Esophagus muscularis mucosa (tissue), 4 donors: ENCODE measurements at places on chromosomes 4 and X.

GRCh38 chr4:53614591-53614990 lies 23.3 kb upstream of the LNX1 start:
- no peak for DNase-seq

GRCh38 chrX:113959912-113960626 lies 623.8 kb upstream of the HTR2C start:
- DNase-seq = no peak

GRCh38 chr4:80431203-80431965 lies 95.9 kb downstream of the CFAP299 start:
- no peak for DNase-seq

DNA sequence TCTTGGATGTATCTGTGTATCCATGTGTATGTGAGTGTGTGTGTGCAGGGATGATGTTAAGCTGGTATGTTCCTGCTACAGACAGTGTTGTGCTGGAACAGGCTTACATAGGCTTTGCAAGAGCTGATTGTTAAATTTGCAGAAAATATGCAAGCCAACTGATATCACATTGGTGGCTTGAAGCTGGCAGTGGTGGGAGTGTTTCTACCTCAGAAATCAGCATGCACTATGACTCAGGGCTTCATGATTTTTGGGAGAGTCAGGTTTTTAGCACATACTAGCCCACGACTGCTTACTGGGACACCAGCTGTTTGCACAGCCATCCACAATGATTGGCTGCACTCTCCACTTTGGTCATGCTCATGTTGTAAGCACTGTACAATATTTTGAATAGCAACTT lies 261.8 kb downstream of the DHX15 start:
- peak; percentile 87 for DNase-seq

DNA sequence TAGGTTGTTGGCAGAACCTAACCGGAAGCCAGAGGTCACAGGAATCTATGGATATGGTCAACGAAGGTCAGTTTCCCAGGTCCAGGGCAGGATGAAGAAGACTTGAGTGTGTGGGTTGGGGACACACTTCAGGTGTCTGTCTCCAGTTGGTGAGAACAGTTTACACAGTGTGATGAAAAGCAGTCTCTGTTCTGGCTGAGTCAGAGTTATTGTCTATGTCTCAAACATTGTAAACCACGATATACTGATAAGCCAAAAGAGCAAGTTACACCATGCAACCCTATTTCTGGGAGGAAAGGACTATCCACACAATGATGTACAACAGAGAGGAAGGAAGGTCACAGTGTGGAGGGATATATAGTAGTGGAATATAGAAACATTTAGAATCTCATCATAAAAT lies 187.1 kb upstream of the C1QTNF7 start:
- no peak for DNase-seq
